Activated T-helper 1 cell treated with anti-CD3 and anti-CD28 coated beads, Interleukin-2, amount 50 U/mL, for 16 hours (primary cell): ENCODE measurements at places on chromosomes 5 and 9.

- no peak for DNase-seq
Observed at GRCh38 chr9:81724242-81724889, 35.0 kb upstream of the TLE1 start.

DNA sequence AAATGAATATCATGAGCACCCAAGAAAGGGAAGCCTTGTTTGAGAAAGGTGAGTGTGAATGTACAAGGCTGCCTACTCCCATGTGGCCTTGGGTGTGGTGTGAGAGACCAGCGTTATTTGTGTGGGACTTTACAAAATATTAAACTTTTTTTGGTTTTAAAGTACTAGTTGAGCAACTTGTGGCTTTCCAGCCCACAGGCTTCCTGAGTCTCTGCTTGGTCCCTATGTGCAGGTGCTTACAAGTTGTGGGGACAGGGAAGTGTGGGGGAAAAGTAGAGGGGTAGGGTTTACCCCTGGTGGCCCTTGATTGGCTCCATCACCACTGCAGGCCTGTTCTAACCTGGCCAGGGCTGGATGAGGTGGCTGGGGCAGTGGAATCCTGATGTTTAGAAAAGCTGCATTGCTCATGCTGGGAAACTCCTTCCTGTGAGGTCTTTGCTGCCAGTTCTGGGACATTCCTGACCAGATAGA lies 19.7 kb downstream of the PTTG1 start:
- no peak for DNase-seq

DNA sequence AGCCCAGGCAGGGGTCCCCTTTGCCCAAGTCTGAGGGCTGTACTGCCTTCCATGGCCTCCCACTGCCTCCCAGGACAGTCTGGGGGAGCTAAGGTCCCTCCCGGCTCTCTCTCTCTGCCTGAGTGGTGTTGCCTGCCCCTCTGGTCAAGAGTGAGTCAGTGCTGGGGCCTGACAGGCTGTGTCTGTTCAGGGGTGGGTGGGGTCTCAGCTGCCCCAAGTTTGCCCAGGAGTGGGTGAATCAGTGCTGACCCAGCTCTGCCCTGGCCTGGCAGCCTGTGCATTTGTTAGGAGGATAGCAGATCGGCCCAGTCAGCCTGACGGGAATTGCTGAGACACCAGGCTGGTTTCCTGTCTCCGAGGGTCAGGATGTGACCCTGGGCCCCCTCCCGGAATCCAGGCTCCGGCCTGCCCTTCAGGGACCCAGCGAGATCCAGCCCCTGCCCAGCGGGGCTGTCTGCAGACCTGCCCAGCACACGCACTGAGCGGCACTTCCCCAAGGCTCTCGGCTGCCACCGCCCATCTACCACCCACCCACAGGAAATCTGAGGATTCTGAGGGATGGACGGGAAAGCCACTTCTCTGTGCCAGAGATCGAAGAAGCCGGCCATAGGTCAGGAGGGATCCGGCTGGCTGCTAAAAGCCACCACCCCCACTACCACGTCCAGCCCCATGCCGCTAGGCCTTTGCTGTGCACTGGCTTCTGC lies 15.9 kb downstream of the ENG start:
- no peak for DNase-seq

DNA sequence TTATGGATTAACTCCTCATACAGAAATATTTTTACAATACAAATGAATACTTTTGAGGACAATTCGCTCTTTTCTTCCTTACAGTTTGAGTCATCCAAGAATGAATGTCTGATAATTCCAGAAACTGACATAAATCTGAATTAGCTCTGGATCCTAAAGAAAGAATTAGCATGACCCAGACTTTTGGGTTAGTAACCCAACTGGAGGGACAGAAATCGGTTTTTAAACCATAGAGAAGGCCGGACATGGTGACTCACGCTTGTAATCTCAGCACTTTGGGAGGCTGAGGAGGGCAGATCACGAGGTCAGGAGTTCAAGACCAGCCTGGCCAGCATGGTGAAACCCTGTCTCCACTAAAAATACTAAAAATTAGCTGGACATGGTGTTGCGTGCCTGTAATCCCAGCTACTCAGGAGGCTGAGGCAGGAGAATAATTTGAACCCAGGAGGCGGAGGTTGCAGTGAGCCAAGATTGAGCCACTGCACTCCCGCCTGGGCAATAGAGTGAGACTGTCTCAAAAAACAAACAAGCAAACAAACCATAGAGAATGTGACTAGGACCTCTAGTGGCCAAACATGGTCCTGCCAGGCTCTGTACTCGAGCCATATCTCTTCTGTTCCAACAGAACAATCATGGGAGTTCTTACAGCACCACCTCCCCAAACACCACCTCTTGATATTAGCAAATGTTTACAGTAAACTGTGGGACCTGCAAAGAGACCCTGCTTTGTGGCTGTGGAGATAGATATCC lies 44.8 kb downstream of the LURAP1L start:
- no peak for DNase-seq

DNA sequence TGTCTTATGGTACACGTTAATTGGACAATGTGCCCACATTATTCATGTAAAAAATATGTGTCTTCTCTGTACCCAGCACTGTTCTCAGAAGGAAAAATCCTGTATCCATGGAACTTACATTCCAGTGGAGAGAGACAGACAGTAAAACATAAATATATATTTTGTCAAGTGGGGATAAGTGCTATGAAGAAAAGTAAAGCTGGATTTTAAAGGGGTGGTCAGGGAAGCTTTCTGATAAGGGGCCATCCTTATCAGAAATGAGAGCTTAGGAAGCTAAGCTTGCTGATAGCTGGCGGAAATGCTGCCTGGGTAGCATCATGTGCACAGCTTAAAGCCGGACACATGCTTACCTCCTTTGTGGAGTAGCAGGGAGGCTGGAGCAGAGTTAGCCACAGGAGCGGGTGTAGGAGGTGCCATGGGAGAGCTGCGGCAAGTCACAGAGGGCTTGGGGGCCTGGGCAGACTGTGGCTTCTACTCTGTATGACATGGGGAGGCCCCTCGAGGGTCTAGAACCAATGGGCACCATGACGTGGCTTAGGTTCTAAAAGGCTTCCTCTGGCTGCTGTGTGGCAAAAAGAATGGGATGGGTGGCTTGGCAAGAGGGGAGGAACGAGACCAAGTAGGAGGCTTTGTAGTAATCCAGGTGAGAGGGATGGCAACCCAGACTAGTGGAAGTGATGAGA lies 141.7 kb downstream of the FGF1 start:
- DNase-seq, result no peak

- DNase-seq, result peak; percentile 52
Observed at GRCh38 chr5:175696139-175696854, 38.4 kb downstream of the HRH2 start.

DNA sequence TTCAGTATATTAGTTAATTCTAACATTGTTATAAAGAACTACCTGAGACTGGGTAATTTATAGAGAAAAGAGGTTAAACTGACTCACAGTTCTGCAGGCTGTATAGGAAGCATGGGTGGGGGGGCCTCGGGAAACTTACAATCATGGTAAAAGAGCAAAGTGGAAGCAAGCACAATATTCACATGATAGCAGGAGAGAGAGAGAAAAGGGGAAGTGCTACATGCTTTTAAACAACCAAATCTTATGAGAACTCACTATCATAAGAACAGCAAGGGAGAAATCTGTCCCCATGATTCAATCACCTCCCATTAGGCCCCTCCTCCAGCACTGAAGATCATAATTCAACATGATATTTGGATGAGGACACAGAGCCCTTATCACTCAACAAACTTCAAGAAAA lies 324.9 kb downstream of the ZNF608 start:
- DNase-seq, result no peak

- peak; percentile 30 for DNase-seq
Observed at GRCh38 chr5:151141535-151141934, 16.0 kb downstream of the ANXA6 start.

- DNase-seq, result no peak
Observed at GRCh38 chr9:69174616-69175463, 763 bp downstream of the TJP2 start.

DNA sequence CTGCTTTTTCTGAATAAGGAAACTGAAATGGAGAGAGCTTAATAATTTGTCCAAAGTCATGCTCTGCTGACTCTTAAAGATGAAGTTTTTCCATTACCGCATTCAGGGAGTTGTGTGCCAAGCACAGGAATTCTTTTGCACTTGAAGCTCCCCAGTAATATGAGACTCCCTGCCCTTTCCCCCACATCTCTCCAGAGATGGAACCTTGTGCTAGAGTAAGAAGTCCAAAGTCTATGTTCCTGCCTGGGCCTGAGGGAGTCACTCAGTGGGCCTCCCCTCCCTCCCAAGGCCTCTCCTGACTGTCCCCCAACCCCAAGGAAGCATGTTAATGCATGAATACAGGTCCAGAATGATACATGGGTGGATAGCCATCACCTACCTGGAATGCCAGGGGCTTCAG lies 173.3 kb upstream of the SEMA6A start:
- DNase-seq, result no peak

DNA sequence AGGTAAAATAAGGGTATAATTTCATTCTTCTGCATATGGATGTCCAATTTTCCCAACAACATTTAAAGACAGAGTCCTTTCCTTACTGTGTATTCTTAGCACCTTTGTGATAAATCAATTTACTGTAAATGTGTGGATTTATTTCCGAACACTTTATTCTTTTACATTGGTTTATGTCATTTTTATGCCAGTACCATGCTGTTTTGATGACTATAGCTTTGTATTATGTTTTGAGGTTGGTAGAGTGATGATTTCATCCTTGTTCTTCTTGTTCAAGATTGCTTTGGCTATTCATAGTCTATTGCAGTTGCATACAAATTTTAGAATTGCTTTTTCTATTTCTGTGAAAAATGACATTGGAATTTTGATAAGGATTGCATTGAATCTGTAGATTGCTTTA lies 53.4 kb upstream of the CCDC152 start:
- DNase-seq, result no peak

- no peak for DNase-seq
Observed at GRCh38 chr9:93869088-93869487, 86.1 kb downstream of the BARX1 start.

DNA sequence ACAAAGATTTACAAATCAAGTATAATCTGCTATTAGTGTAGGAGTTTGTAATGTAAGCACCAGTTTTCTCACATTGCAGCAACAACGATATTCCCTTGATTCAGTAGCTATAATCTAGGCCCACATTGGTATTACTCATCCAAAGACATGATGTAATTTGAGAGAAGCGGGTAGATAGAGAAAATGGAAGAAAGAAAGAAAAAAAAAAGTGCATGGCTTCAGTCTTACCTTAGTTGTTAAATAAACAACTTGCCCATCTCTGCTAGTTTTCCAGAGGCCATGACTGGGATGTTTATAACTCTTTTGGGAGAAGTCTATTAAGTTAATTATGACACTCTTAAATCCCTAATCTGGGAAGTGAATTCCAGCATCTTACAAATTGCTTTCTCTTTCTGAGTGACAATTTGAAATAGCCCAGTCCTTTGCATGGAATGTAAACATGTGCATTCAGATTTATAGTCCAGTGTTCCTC lies 2.8 kb downstream of the MELK start:
- no peak for DNase-seq

GRCh38 chr9:116501871-116502270 lies 185.2 kb upstream of the TRIM32 start:
- DNase-seq, result no peak

GRCh38 chr5:140548300-140548688 lies 832 bp downstream of the EIF4EBP3 start:
- no peak for DNase-seq

- DNase-seq, result no peak
Observed at GRCh38 chr9:81833563-81834345, 94.5 kb upstream of the SPATA31D4 start.

DNA sequence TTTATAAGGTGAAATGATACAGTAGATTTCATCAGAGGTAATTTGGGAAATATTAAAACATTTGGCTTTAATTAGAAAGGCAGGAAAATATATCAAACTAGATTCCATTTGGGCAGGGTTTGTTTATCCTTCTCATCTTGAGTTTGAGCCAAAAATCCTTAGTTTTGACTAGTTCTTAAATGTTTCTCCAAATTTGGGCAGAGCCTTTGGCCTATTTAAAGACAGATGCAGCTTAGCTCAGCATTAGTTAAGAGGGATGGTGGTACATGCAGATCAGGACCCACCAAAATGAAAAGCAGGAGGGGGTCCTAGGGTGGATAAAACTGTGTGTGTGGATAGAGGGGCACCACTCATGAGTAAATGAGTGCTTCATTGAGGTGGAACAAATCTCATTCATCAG lies 20.3 kb upstream of the ARRDC3 start:
- no peak for DNase-seq

- DNase-seq, result no peak
Observed at GRCh38 chr5:11037080-11037479, 276.0 kb upstream of the DAP start.

GRCh38 chr9:33133186-33133585 lies 34.0 kb downstream of the B4GALT1 start:
- no peak for DNase-seq

- DNase-seq, result no peak
Observed at GRCh38 chr9:116450378-116451139, 236.5 kb upstream of the TRIM32 start.

- DNase-seq, result no peak
Observed at GRCh38 chr9:70614786-70615463, 200.5 kb upstream of the KLF9 start.

- no peak for DNase-seq
Observed at GRCh38 chr5:141840280-141840812, 37.9 kb downstream of the PCDH1 start.

DNA sequence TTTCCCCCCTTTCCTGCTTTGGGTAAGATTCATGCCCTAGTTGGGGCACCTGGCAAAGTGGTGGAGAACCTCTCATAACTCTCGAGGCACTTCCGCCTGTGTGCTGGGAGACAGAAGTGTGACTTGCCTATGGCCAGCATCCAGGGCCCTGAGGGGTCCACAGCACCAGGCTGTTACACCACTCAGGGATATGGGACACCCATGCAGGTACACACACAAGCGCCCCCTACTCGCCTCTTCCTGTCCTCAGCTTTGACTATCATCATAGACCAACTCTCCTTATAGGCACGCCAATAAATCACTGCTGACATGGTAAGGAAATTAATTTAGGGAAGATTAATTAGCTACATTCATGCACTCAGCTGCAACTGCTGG lies 45.4 kb downstream of the SHB start:
- DNase-seq, result no peak

DNA sequence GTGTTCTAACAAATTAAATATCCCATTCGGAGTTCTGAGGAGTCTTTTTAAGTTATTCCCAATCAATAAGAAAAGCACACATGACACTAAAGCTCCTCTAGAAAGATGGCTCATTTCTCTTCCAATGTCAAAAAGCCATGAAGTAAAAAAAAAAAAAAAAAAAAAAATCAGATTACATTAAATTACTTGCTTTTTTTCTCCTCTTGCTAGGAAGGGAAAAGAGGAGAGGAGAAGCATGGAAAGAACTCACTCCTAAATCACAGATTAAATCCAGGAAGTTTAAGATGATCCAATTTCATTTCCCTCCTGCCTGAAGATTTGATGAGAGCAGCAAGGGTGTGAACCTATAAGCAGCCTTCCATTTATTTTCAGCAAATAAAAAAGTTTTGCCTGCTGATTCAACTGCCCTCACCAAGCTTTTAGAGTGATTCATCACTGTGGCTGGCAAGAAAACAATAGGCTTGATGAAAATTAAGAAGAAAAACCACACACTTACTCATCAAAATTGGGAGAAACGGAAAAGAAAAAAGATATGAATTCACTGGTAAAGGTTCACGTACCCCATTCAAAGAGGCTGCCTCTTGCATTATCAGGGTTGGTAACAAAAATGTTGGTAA lies 19.7 kb downstream of the MYO10 start:
- no peak for DNase-seq

GRCh38 chr9:129731477-129732085 lies 21.3 kb downstream of the PTGES start:
- DNase-seq, result no peak

GRCh38 chr5:149636861-149637246 lies 55.6 kb downstream of the ARHGEF37 start:
- no peak for DNase-seq

- DNase-seq, result no peak
Observed at GRCh38 chr5:177295924-177296323, 7.6 kb downstream of the RAB24 start.
